GM12864 (cell line): ENCODE measurements at places on chromosomes 6 and 20.

GRCh38 chr6:25746968-25747367, 7.6 kb upstream of the SLC17A4 start:
- no peak for DNase-seq

GRCh38 chr6:149045404-149045803, 272.1 kb upstream of the TAB2 start:
- DNase-seq: no peak

GRCh38 chr20:19757487-19758132, 448 bp upstream of the RIN2 start:
- DNase-seq: no peak

DNA sequence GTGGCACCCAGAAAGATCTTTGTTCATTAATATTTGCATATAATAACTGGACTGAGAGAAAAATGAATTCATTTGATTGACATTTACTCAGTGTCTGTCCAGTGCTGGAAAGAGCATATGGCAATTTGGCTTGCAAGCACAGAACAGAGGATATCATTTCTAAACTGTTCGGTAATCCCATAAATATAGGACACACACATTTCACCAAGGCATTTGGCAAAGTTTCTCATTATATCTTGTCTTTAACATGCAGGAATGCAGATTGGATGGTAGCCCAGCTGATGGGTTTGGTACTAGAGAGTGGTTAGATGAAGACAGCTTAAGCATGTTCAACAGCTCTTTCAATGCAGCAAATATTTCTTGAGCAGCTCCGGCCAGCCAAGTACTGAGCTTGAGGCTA, 259.2 kb downstream of the PRKN start:
- DNase-seq: no peak

DNA sequence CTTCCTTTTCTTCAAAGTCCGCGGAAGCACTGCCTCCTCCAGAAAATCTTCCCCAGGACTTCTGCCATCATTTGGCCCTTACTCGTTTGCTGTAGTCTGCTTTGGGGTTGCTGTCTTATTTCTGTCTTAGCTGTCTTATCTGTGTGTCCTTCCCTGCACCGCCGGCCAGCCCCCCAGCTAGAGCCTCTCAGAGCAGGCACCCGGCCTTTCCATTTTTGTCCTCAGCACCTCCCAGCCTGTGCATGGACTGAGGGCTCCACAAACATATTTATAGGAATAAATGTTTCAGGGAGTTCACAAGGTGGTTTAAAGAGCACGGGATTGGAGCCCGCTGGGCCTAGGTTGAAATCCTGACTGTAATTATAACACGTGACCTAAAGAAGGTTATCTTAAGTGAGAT, 8.1 kb downstream of the GLP1R start:
- no peak for DNase-seq

GRCh38 chr6:140846503-140847261, 1286.0 kb upstream of the GJE1 start:
- DNase-seq: no peak
